Psoas muscle (tissue), 8 donors: ENCODE measurements at places on chromosomes 6 and 20. TPM values are rescaled to one million over a fixed set of nuclear protein-coding genes. Genes with fewer than 3 reads are reported as not detected.

Gene HLA-DPA1
- 17.6 TPM for total RNA-seq

Gene PRDM13
- total RNA-seq: not detected

Gene MLIP
- 170 TPM for total RNA-seq

Gene WFDC12
- not detected for total RNA-seq

- DNase-seq: no peak
These were observed 146.4 kb upstream of the FAM83B start for GRCh38 chr6:54700158-54700557.

DNA sequence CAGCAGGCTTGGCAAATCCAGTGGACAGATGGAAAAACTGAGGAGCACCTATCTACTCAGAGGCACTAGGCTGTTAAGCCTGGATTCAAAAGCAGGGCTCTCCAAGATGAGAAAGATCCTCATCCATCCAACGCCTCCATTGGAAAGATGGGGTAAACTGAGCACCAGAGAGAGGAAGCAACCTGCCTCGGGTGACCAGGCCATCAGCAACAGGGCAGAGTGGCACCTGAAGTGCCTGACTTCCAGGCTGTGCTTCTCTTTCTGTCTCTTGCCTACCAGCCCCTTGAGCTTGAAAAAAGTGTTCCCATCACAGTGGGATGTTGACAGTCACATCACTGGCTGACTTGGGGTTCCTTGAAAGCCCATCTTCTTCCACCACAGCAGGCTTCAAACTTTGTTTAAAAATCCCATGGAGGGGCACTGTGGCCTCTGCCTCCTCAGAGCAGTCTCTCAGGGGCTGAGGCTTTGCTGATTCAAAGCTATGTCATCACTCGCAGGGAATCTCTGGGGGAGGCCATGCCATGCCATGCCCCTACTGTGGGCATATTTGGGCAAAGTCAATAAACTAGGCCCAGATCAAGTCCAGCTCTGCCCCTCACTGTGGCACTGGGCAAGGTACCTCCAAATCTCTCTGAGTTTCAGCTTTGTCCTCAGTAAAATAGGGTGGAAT is 44.8 kb upstream of the TGM2 start:
- DNase-seq: no peak

GRCh38 chr6:134057478-134057877 is 5.1 kb upstream of the SLC2A12 start:
- DNase-seq: no peak

- no peak for DNase-seq
These were observed 24.7 kb downstream of the GFOD1 start for GRCh38 chr6:13462458-13463327.
